ENCODE measurements at places on chromosomes 13 and 19.

DNA sequence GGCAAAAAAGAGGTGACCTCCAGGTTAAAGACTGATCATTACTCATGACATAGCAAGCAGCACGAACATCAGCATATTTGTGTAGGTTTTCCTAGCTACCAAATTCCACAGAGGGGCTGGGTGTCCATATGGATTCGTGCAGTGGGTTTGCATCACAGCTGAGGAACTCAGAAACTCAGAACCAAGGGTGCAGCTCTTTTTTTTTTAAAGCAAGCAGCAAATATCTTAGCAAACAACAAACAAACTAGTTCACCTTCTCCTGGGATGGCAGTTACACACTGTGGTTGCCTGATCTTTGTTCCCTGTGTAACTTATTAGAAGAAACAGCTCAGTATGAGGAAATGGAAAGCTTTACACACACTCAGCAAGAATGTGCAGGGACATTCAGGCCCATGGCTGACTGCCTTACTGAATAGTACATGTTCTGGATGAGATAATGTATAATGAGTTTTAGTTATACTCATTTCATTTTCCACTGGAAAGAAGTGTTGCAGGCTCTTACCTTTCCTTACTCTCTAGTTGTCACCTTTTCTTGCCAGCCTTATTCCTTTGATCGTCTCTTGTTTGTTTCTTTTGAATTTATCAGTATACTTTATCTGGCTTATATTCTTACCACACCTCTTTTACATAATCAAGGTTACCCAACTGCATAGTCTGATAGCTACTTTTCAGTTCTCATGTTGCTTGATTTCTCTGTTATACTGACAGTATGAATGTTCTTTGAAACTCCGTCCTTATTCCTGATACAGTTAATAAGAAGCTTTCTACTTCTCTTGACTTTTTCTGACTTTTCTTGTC lies 4.3 kb downstream of the NDFIP2 start:
- no peak for DNase-seq

GRCh38 chr19:8340341-8341096 lies 2.5 kb downstream of the KANK3 start:
- DNase-seq: no peak

- DNase-seq: no peak
Measured at GRCh38 chr13:21069561-21070004, 8.2 kb upstream of the LATS2 start.

- no peak for DNase-seq
Measured at GRCh38 chr19:10191347-10191746, 3.4 kb downstream of the DNMT1 start.

GRCh38 chr19:5086725-5087439 lies 118.0 kb downstream of the KDM4B start:
- no peak for DNase-seq

DNA sequence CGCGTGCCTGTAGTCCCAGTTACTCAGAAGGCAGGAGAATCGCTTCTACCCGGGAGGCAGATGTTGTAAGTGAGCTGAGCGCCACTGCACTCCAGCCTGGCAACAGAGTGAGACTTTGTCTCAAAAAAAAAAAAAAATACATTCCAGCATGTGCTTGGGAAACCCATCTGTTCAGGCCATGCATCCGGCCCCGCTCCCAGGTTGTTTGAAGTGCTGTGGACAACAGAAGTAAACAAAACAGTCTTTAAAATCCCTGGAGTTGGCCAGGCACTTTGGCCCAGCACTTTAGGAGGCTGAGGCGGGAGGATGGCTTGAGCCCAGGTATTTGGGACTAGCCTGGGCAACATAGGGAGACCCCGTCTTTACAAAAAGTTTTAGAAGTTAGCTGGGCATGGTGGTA lies 3.2 kb upstream of the PTPRS start:
- no peak for DNase-seq

GRCh38 chr13:26476111-26476781 lies 81.2 kb upstream of the WASF3 start:
- DNase-seq: peak; percentile 10

- DNase-seq: no peak
Measured at GRCh38 chr13:46662690-46663089, 109.7 kb downstream of the LRCH1 start.

GRCh38 chr13:31037874-31038500 lies 105.5 kb downstream of the TEX26 start:
- DNase-seq: no peak

DNA sequence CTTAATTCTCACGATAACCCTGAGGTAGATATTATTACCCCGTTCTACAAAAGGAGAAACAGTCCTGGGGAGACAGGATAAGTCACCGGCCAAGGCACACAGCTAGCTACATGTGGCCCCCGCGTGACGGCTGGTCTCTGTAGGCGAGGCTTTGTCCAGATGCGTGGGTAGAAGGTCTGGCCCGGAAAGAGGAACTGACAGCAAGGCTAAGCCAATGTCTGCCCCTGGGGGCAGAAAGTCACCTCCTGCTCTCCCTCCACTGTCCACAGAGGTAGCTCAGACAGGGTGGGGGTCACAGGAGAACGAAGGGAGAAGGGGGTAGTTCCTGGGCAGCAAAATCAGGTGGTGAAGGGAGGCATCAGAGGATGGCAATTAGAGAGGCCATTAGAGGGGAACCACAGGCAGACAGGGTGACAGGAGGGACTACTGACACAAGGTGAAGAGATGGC lies 1.8 kb downstream of the APOC4 start:
- DNase-seq: no peak

DNA sequence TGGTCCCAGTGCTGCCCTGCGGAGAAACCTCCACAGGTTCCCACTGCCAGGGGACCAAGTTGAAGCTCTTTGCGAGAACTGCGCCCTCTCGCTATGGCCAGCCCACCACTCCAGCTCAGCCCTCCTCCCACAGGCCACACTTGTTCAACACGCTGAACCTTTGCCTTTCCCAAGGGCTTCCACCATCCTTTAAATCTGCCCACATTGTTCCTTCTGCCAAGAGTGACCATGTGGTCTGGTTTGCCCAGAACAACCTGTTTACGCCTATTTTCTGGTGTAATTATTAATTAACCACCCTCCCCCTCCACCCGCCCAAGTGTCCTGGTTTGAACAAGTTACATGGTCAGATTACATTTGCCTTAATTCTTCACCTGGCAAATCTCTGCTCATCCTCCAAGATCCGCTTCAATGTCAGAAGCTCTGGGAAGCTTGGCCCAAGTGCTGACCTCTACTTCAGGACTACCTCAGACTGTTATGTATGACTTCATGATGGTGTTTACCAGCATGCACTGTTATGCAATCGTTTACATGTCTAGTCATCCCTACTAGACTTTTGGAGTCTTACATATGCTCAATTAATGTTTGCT lies 12.0 kb upstream of the USP12 start:
- DNase-seq: no peak

DNA sequence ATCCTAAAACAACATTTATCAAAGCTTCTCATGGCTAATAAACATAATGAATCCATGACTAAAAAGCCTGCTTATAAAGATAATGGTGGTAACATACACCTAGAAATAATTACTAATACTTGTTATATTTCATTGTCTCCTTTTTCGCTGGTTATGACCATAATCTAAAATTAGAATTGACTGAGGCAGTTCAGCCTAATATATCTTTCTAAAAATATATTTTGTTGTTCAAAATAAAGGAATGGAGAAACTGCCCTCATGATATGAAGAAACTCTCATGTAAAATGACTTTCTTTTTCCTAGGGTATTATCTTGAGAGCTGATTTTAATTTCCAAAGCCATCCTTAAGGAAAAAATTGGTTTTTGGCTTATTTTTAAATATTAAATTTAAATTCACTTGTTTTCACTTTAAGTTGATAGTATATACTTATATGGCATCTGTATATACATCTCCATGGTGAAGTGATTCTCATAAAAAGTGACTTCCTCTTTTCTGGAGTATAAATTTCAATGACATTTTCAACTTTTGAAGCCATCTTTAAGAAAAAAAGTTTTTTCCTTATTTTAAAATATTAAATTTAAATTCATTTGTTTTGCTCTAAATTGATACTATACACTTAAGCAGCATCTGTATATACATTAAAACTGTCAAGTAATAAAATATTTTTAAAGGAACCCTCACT lies 204.6 kb downstream of the VWA8 start:
- DNase-seq: no peak

DNA sequence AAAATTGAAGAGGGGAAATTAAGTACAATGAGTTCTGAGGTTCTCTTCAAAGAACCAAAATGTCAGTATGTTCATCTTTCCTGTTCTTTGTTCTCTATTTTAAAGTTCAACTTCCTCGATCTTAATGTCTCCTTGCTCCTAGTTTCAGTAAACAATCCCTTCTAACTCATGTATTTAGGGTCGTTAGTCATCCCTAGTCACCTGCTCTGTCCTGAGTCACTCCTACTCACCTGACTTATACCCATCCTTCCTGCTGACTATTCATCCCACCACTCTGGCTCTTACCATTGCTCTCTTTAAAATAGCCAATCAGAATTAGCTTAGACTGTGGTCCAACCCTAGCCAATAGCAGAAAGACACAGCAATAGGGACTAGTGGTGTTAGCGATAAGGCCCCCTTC lies 24.3 kb downstream of the ZNF90 start:
- DNase-seq: no peak

- no peak for DNase-seq
Measured at GRCh38 chr13:111165241-111166010, 50.3 kb downstream of the ARHGEF7 start.

DNA sequence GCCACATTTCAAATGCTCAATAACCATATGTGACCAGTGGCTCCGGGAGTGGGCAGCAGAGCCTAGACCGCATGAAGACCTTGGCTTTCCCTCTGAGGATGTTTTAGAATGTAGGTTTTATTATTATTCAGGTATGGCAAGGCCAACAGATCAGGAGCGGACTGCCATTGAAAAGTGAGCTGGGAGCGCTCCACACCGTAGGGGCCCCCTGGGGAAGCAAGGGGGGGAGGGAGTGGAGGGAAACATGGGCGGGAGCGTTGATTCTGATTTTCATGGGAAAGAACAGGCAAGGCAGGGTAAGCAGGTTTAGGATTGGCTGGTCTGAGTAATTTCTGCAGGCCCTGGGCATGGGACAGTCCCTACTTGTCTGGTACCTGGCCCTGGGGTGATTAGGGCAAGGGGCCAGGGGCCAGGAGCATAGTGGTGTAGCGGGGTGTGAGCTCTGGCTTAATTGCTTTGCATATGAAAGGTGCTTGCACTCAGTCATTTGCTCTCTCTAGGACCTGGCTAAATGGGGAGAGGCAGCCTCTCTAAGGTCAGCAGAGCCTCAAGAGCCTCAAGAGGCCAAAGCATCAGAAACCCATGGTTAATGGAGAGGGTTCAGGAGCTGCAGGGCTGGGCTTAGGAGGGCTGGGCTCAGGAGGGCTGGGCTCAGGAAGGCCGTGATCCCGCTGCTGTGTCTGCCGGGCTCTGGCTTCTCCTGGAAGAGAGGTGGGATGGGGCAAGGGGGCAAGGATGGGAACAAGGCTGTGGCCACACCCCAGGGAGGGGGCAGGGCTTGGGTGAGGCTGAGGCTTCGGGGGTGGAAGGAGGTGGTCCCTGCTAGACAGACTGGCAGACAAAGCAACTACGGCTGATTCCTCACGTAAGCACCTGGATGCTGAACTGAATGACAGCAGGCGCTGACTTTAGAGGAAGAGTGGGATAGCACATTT lies 82.0 kb upstream of the WASF3 start:
- DNase-seq: no peak

DNA sequence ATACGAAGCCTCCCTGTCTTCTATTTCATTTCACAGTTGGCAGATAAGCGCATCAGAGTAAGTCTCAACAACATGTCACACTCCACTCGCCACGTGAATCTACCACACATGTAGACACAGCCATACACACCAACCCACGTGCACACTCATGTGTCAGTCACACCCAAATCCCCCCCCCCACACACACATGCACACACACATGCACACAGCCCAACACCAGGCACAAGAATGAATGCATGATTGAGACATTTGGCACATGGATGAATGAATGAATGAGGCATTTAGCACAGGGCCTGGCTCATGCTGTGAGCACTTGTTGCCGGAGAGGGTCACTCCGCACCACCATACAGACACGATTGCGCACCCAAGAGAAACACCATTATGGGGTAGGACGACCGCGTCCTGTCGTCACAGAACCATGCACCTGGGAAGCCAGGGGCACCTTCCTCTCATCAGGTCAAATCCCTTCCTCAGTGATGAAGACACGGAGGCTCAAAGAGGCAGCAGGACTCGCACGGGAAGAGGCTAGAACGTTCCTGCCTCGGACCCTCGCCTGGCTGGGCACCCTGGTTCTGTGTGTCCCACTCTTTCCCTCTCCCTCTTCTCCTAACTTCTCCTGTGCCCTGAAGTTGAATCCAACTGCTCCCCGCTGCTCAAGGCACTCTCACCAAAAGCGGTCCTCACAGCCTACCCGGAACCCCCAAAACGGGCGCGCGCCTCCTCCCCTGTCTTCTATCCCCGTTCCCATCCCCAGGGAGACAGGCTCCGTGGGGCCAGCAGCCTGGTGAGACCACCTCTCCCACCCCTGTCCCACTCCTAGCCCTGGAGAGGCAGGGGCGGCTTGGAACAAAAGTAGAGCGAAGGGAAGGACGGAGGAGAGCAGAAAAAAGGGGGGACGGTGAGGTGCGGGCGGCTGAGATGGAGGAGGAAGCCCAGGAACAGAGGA lies 1.3 kb downstream of the MEIS3 start:
- no peak for DNase-seq

DNA sequence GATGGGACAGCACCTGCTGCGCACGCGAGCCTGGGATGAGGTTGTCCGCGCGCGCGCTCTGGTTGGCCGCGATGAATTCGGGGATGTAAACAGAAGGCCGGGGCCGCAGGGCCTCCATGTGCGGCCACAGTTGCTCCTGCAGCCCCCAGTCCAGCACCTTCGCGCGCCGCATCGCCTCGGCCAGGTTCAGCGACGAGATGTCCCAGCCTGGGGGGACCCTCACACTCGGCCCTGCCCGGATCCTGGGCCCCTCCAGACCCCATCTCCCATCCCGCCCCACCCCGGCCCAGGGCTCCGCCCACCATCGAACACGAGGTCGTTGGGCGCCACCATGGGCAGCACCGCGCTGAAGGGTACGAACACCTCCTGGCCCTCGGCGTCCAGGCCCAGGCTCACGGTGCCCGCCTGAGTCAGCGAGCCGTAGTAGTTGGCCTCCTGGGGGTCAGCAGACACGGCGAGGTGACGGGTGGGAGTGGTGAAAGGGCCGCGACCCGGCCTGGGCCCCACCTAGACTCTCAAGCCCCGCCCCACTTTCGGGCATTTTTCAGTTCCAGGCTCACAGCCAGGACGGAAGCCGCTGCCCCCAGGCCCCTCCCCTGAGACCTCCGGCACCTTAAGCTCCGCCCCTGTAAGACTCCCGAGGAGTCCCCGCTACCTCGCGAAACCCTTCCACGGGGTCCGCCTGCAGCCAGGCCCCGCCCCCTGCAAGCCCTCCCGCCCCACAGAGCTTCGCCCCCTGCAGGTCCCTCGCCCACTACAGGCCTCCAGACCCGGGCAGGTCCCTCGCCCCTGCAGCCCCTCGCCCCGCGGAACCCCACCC lies 1.1 kb downstream of the ISYNA1 start:
- peak; percentile 86 for DNase-seq

GRCh38 chr13:110158226-110158625 lies 148.7 kb downstream of the COL4A1 start:
- no peak for DNase-seq
